CD4-positive, alpha-beta T cell treated with Interleukin-12 subunit alpha and Interleukin-12 subunit beta, for 1 hour (primary cell): ENCODE measurements at places on chromosomes 2 and 18.

- no peak for DNase-seq
Observed at GRCh38 chr2:98923244-98923940, 12.6 kb downstream of the CRACDL start.

DNA sequence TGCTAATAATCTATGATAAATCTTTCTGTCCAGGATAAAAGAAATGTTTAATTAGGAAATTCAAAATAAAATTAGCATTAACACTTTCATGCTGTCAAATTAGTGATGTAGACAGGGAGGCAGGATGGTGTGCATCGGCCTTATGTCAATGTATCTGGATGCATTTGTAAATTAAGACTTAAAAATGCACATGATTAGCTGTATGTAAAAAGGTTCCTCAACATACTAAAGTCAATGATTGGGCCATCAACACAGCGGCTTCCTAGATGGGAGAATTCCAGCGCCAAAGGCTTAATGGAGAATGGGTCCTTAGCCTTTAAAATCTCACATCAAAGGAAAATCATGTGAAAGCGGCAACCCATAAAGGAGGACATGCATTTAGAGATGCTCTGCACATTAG lies 77.5 kb upstream of the ZEB2 start:
- DNase-seq = no peak

- no peak for DNase-seq
Observed at GRCh38 chr2:109417701-109418335, 195.9 kb downstream of the SEPTIN10 start.

- no peak for DNase-seq
Observed at GRCh38 chr2:38387887-38388286, 10.8 kb upstream of the ATL2 start.

GRCh38 chr2:187962538-187962937 lies 329.1 kb upstream of the GULP1 start:
- no peak for DNase-seq

- no peak for DNase-seq
Observed at GRCh38 chr2:55419233-55419678, 400 bp downstream of the CCDC88A start.

- peak; percentile 41 for DNase-seq
Observed at GRCh38 chr18:48007955-48008701, 77.7 kb upstream of the SMAD2 start.

- no peak for DNase-seq
Observed at GRCh38 chr2:203480623-203481022, 54.5 kb downstream of the RAPH1 start.

- no peak for DNase-seq
Observed at GRCh38 chr2:62822549-62822948, 117.0 kb downstream of the EHBP1 start.

- DNase-seq = no peak
Observed at GRCh38 chr2:42953216-42953615, 160.8 kb upstream of the HAAO start.

- DNase-seq = no peak
Observed at GRCh38 chr18:48488388-48488850, 50.4 kb upstream of the CTIF start.

DNA sequence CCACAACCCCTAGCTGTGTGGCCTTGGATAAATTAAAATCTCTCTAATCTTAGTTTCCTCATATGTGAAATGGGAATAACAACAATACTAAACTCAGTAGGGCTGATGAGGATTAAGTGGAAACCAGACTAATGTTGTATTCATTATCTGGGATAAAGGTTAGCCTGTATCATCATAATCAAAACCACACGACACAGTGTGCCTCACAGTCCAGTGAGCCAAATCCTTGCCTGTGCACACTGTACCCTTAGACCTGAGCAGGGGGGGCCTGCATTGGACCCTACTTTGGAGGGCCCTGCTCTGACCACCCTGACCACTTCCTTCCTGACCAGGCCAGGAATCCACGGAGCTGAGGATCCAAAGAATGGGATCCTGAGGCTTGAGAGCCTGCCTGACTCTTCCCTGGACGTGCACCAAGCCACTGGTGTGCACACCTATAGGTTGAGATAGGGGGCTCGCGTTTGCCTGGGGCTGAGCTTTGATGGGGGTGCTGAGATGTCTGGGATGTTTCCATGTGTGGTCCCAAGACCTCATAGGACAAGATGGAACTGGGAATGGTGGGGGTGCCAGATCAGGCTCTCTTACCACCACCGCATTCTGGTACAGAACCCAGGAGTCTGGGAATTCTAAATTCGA lies 69.7 kb downstream of the TGOLN2 start:
- no peak for DNase-seq
